GM13977 (cell line): ENCODE measurements at places on chromosomes 6 and 20.

GRCh38 chr20:20690676-20691476, 21.6 kb downstream of the RALGAPA2 start:
- peak; percentile 31 for DNase-seq

- DNase-seq, result no peak
These were observed 92.1 kb upstream of the SPTLC3 start for GRCh38 chr20:12916699-12917098.

DNA sequence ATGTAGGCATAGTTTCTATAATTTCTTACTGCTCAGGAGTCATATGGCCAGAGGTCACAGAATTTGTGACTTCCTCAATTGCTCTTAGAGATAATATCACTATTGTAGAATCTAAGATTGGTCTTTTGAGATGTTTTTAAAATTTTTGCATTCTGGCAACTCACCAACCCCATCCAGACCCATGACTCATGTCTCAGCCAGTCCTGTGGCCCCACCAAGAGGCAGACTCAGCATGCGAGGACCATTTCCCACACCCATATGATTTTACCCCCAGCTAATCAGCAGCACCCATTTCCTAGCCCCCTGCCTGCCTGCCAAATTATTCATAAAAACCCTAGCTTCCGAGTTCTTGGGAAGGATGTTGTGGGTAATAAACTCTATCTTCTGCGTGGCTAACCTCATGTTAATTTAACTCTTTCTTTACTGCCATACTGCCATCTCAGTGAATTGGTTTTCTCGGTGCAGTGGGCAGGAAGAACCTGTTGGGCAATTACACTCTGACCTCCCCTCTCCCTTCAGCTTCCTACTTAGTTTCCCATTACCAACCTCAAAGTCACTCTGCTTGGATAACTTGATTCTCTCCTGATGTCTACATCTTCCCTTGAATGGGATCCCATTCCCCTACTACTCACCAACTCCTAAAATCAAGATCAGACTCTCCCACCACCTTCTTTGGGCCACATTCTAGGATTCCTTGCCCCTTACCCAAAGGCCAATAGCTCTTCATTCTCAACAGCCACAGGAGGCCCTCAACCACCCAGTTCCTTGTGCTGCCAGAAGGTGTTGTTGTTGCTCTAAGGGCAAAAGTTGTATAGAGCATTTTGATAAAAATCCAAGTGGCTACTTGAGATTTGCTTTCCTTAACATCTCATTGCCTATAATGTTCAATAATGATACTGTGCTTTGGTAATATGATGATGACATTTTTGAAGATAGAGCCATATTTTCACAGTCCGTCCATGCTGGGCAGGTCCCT, 16.2 kb upstream of the IYD start:
- no peak for DNase-seq

- no peak for DNase-seq
These were observed 342.0 kb downstream of the TAF4 start for GRCh38 chr20:61723529-61724257.

DNA sequence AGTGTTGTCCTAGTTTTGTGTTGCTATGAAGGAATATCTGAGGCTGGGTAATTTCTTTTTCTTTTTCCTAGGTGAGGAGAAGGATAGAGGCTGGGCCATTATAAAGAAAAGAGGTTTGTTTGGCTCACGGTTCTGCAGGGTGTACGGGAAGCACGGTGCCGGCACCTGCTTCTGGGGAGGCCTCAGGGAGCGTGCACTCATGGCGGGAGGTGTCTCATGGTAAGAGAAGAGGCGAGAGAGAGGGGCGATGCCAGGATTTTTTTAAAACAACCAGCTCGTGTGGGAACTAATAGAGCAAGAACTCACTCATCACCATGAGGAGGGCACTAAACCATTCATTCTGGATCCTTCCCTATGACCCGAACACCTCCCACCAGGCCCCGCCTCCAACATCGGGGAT, 14.2 kb upstream of the NPBWR2 start:
- no peak for DNase-seq

DNA sequence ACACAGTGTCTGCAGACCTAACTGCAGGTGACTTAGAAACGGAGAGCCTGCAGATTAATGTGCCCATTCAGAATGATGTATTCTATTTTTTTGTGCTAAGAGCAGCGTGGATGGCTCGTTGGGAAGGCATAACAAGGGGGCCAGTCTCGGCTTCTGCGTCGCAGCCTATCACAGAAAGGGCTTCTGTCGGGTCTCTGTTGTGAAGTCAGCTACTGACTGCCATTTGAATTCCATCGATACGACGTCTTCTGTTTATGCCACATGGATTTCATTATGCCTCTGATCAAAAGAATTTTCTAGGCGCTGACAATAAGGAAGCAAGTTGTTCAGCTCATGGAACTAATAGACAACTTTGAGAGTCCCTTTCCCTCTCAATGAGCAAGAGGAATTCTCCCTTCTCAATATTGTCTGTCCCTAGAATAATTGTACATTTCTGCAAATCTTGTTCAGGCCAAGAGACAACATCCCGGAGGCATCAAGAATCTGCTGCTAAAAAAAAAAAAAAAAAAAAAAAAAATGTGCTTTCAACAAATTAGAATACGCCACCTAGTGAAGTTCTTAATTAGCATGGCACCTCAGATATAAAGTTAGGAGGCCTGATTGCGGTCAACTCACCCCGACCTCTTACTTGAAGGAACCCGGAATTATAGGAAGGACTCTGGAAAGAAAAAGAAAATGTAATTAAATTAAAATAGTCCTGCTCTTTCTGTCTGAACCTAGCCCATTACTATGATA, 223.9 kb downstream of the TSHZ2 start:
- DNase-seq, result no peak

GRCh38 chr6:32167761-32168262, 3.4 kb downstream of the EGFL8 start:
- DNase-seq, result no peak

DNA sequence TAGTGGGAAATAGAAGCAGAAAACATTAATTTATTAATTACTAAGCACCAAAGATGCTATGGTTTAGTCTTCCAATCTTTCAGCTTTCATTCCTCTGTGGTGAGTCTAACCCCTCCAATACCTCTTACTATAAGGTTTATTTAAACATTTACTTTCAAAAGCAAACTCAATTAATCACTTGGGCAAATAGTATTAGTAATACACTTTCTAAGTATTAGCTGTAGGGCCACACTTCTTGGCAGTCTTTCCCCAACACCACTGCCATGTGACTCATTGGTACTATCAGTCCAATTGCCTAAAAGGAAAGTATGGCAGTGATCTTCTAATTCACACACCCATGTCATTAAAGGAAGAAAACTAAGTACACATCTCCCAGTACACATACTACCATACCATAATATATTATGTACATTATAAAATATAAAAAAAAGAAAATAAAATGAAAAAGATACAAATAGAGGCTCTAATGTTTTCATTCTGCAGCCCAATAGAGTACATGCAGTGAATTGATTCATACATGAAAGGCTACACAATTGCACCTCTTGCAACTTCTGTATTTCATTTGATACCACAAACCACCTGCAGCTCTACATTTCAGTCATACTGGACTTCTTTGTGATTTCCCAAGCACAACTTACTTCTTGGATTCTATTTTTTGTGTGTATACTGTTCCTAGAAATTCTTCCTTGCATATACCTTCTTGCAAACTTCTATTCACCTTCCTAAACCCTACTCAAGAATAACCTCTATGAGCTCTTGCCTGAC, 218.6 kb downstream of the PKHD1 start:
- peak; percentile 32 for DNase-seq

- no peak for DNase-seq
These were observed 106.7 kb upstream of the AHI1 start for GRCh38 chr6:135604035-135604860.

- no peak for DNase-seq
These were observed 187.0 kb upstream of the BMP2 start for GRCh38 chr20:6580486-6580885.

DNA sequence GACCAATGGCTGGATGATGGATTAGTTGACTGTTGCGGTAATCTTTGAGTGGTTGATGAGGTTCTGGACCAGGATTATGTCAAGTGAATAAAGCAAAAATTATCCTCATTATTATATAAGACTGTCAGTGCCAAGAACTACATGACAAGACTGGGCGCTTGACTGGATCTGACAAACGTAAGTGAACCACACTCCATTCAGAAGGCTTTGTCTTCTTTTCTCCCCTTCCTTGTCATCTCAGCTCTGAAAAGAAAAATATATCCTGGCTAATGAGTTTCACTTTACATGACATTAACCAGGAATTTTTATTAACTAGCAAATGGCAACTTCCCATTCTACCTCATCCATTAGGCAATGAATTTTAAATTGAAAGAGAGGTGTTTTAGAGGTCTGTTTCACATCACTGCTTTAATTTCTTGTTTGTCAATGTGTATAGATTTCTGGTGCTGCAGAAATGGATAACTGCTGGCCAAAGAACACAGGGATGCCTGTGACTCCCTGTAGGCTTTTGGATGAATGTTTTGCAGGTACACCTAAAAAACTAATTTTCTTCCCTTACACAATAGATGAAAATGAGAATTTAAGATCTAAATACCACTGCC, 150.1 kb downstream of the ELOVL4 start:
- DNase-seq, result no peak

DNA sequence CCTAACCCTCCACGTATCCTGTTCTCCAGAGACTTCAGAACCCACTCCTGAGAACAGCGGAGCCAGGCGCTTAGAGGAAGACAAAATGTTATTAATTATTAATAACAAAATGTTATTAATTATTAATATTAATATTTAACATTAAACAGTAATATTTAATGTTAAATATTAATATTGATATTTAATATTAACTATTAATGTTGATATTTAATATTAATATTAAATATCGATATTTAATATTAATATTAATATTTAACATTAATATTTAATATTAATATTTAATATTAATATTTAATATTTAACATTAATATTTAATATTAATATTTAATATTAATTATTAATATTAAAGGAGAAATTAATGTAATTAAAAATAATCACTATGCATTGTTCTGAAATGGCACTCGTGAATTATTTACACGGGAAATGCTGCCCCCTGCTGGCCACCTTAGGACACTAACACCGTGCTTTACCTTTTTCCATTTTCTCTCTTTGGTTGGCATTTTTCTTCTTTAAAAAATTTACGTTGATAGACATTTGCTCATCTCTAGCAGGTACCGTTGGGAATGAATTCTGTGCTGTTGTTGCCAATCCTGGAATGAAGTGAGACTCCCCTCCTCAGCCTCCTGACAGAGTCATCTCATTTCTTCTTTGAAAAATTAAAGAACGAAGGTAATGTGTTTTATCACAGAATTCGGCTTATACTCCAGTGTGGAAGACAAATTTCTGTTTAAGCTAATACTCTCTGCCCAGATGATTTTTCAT, 7.5 kb upstream of the GGTLC1 start:
- peak; percentile 46 for DNase-seq

DNA sequence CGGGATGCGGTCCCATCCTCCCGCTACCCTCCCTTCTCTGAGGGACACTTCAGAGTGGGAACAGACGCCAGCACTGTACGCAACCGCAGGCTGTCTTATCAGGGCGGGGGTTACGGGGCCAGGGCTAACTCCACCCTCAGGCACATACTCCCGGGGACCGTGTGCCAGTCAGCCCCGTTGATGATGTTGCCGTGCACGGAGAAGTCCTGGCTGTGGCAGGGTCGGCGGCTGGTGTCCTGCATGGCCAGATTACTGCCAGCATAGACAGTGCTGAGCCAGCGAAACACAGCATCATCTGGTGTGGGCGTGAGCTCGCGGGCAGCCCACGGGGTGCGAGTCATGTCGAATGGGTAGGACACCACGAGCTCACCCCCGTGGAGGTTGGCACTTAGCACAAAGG, 5.0 kb downstream of the CPXM1 start:
- DNase-seq, result peak; percentile 13

- DNase-seq, result no peak
These were observed 39.0 kb downstream of the BLOC1S5 start for GRCh38 chr6:8025191-8025590.

DNA sequence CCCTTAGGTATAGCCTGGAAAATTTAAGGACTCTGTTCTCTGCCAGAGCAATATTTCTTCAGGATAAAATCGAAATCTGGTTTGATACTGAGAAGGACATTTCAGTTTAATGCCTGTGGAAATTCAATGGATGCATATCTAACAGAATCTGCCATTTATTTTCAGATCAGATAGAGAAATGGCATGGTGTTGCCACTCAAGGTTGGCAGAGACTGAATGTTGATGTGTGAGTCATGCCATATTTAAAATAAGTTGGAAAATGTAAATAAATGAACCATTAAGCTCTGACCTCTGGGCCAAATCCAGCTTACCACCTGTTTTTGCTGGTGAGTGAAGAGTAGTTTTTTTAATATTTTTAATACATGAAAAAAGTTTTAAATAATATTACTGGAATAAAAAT, 594.6 kb downstream of the DOK5 start:
- no peak for DNase-seq

DNA sequence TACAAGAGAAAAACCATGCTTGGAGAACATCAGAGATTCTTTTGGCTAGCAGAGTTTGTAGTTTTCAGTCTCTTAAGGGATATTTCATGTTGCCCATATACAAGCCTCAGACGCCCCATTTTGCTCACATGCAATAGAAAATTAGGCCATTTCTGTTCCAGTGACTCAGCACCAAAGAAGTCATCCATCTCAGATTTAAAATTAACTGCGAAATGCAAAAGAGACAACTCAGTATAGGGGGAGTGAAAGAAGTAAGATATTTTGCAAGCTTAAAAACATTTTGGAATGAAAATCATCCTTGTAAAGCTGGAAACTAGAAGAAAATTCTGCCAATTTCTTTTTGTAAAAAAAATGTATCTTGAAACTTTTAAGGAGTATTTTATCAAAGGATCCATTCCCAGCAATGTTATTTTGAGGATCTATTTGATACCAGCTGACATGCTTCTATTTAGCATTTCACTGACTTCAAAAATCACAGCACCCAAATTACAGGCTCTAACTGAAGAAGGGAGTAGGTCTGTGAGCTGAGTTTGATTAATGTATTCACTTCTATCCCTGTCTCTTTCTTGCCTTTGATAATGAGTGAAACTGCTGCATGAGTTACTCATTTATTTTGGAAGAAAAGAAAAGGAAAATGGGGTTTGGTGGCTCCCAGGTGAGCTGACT, 223.7 kb upstream of the SULF2 start:
- no peak for DNase-seq

- no peak for DNase-seq
These were observed 41.2 kb upstream of the DST start for GRCh38 chr6:56683882-56684281.

DNA sequence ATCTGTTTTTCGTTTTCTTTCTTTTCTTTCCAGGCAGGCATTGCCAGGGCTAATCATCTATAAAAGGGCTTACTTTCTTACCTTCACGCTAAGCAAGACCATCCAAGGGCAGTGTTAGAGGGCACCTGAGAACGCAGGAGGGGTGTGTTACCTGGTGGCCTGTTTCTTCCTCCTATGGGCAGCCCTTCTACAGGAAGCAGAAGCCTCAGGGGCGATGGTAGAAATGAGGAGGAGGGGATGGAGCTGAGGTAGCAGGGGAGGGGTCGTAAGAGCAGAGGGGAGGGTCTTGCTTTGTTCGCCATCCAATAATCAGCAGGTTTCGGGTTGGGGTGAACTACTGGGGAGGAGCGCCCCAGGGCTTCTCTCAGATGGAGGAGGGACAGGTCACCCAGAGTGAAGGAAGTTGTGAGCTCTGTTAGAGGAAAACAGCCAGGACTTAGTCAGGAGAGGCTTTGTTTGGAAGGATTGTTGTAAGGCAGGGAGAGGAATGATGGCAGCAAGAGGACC, 1.5 kb upstream of the CCR6 start:
- DNase-seq, result no peak

GRCh38 chr6:119830494-119831295, 481.1 kb upstream of the MAN1A1 start:
- DNase-seq, result no peak

GRCh38 chr6:148693882-148694484, 52.8 kb upstream of the UST start:
- peak; percentile 54 for DNase-seq
